Daoy (cell line): ENCODE measurements at places on chromosomes 1 and 21. TPM values are rescaled to one million over a fixed set of nuclear protein-coding genes. Genes with fewer than 3 reads are reported as not detected.

DNA sequence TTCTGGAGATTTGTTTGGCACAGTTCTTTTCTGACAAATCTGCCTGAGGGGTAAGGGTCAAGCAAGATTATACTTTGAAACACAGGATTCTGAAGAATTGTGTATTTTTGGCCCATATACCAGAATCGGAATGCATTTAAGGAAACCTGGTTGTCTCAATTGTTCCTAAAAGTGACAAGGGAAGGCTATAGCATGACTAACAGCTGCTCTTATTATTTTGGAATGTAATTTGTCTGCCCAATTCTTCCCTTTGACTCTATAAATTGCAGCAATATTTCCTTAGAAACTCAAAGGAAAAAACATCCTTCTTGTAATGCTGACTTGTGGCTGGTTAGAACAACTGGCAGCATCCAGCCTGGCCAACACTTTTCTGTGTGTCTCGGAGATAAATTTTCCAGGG is 15.8 kb upstream of the VCAM1 start:
- no peak for DNase-seq

DNA sequence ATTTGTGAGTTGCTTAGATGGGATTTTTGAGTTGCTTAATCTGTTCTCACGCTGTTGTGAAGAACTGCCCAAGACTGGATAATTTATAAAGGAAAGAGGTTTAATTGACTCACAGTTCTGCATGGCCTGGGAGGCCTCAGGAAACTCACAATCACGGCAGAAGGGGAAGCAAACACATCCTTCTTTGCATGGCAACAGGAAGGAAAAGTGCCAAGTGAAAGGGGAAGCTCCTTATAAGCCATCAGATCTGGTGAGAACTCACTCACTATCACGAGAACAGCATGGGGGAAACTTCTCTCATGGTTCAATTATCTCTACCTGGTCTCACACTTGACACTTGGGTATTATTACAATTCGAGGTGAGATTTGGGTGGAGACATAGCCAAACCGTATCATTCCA is 10.3 kb downstream of the CLIC6 start:
- DNase-seq, result no peak

DNA sequence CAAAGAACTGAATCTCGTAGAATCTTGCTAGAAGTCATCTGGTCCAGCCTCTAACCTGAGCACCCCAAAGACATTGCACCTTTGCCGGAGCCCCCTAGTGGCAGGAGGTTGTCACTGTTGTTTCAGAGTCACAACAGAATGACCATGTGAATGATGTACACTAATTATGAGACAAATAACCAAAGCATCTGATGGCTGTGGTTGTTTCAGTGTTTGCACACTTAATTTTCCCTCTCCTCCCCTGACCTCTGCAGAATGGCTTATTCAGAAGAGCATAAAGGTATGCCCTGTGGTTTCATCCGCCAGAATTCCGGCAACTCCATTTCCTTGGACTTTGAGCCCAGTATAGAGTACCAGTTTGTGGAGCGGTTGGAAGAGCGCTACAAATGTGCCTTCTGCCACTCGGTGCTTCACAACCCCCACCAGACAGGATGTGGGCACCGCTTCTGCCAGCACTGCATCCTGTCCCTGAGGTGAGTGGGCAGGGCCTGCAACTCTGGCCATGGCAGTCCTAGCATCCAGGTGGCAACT is 26.4 kb downstream of the TRAF5 start:
- DNase-seq, result peak; percentile 26

Gene OR2L13
- total RNA-seq, result 0.06 TPM in 1 of 2 replicates, not detected in the other

Gene USH2A
- under 0.01 TPM in 1 of 2 replicates, not detected in the other for total RNA-seq

Gene ADPRS
- 116 and 118 TPM in 2 replicates for total RNA-seq

- peak; percentile 72 for DNase-seq
Measured at GRCh38 chr1:50976890-50977574, 7.0 kb downstream of the CDKN2C start.

DNA sequence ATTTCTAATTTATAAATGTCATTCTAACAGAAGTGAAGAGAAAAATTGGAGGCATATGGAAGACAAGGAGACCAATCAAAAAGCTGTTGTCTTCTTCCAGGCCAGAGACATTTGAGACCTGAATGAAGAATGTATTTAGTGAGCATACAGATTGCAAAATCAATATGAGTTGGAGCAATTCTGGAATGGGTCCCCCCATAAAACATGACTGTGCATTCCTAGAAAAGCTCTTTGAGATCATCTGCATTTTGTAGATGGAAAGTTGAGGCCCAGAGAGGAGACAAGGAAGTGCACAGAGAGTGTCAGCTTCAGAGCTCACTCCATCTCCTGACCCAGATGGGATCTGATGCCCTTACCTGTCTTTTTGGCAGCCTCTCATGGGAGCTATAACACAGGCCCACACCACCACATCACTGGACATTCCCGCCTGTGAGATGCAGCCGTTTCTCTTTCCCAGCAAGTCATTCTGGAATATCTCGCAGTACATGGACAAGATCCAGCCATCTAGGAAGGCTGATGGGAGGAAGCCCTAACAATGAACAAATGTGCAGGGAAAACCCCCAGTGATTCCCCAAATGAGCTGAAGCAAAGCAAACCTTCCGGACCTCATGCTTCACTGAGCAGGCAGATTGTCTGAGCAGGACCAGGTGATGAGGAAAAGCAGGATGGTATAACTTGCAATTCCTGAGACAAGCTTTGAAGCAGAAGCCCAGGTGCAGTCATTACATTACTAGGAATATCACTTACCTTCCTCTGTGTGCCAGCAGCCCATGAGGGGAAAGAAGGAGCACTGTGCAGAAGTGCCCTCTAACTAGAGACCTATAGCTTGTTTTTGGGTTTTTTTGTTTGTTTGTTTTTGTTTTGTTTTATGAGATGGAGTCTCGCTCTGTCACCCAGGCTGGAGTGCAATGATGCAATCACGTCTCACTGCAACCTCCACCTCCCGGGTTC is 445.6 kb downstream of the PLPP3 start:
- no peak for DNase-seq

GRCh38 chr1:10340930-10341590 is 57.8 kb upstream of the PGD start:
- DNase-seq, result no peak

Gene CRABP2
- 21.4 and 36.0 TPM in 2 replicates for total RNA-seq
